ENCODE measurements at places on chromosomes 1 and 21.

DNA sequence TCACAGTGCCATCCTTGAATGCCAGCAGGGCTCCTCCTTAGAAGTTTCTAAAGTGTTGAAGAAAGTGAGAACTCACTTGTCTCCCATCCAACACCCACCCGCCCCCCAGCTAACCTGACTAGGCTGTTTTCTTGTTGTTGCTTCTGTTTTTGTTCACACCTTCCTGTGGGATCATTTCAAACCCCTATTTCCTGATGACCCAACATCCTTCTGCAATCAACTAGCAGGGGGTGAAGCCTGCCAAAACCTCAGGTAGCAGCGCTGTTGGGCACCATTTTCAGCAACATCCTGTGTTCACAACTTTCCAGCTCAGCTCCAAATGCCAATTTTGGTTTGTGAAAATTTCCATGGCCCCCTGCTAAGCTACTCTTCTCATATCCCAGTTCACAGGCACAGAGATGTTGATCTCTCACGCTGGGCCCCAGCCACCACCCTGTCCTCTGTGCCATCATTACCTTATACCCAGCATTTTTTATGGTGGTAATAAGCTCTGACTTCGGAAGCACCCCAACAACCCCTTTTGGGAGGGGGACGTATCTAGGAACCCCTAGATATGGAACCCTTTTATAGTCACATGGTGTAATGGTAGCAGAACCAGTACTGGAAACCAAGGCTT, 41.4 kb downstream of the CDC7 start:
- no peak for DNase-seq

- no peak for DNase-seq
Observed at GRCh38 chr21:45282283-45283034, 5.2 kb downstream of the POFUT2 start.

GRCh38 chr21:16794950-16795349, 717.9 kb upstream of the CXADR start:
- no peak for DNase-seq

DNA sequence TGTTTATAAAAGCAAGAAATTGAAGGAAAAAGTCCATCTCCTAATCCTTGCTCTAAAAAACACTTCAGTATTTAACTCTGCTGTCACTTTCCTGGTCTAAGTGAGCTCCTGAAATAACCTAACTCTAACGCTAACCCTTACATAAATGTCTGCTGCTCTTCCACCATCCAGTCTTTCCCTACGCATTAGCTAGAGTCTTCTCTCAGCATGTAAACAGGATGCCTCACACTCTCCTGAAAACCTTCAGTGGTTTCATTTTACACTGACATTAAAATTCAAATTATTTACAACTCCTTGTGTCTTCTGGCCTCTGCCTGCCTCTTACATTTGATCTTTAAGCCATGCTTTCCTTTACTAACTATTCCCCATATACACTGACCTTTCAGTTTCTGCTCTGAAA, 697.6 kb upstream of the CXADR start:
- DNase-seq, result no peak

- no peak for DNase-seq
Observed at GRCh38 chr1:205514211-205515142, 10.0 kb downstream of the CDK18 start.

DNA sequence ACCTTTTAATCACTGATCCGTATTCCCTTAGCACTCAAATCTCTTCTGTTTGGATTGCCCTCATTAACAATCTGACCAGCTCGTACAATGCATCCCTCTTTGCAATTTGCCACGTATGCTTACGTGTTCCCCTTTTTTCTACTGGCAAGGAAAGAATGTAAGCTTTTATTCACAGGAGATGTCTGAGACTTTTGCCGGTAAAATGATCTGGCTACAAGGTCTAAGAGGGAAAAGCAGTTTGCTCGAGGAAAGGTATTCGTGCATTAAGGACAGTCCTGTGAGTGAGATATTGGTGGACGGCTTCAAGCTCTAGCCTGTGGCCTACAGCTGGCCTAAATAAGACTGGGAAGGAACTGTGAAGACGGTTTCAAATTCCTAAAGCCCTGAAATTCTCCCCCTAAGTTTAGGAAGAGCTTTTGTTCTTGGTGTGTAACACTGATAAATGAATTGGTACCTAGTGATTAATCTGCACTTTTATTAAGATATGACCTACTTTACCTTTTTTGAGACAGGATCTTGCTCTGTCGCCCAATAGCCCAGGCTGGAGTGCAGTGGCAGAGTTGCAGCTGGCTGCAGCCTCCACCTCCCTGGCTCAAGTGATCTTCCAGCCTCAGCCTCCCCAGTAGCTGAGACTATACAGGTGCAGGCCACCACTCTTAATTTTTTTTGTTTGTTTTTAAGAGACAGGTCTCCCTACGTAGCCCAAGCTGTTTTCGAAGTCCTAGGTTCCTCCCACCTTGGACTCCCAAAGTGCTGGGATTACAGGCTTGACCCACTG, 895 bp upstream of the UBR4 start:
- no peak for DNase-seq

- no peak for DNase-seq
Observed at GRCh38 chr21:36783612-36784374, 84.9 kb downstream of the SIM2 start.

- DNase-seq, result no peak
Observed at GRCh38 chr1:85202092-85202863, 1.5 kb upstream of the SYDE2 start.

DNA sequence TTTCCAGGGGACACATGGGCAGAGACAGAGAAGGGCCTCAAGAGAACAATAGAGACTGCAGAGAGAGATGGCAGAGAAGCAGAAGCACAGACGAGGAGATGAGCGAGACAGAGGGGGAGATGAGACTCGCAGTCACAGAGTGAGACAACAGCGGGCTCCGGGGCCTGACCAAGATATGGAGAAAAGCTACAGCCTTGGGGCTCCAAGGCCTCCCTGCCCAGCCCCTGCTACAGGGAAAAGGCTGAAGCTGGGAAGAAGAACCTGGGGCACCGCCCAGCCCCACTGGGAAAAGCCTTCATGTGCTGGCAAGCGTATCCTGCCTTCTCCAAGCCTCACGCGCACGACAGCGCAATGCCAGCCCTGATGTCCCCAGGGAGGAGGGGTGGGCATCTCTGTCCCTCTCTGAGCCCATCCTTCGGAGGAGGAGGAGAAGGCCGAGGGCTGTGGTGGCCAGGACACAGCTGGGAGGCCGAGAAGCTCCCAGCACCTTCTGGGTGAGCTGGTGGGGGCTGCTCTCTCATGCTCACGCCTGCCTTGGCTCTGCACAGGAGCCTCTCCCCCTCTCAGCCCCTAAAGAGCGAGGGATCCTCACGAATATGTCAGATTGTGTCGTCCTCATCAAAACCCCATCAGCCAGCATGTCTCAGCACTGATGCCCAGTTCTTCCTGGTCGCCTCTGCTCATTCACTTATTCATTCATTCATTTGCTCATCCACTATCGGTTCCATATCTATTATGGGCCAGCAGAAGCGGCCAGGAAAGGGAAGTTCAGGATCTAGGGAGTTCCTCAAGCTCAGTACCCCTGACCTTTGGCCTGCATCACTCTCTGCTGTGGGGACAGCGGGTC, 56.6 kb downstream of the ACOT7 start:
- no peak for DNase-seq

- DNase-seq, result no peak
Observed at GRCh38 chr1:183195142-183195574, 9.1 kb downstream of the LAMC2 start.

DNA sequence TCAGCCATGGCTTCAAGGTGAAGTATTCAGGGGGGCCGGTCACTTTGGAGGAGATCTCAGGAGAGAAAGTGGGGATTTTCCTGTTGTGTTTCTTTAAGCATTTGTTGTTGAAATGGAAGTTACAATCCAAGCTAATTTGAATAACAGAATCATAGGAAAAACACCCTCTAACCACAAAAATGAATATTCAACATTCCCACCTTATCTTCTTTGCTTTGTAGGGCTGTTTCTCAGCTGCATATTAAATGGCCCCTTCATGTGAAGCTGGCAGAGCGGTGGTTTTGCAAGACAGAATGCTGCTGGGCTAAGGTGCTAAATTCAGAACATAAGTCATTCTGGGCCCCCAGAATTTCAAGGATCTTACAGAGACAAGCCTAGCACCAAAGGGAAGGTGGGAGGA, 279.0 kb downstream of the RRAGC start:
- no peak for DNase-seq

DNA sequence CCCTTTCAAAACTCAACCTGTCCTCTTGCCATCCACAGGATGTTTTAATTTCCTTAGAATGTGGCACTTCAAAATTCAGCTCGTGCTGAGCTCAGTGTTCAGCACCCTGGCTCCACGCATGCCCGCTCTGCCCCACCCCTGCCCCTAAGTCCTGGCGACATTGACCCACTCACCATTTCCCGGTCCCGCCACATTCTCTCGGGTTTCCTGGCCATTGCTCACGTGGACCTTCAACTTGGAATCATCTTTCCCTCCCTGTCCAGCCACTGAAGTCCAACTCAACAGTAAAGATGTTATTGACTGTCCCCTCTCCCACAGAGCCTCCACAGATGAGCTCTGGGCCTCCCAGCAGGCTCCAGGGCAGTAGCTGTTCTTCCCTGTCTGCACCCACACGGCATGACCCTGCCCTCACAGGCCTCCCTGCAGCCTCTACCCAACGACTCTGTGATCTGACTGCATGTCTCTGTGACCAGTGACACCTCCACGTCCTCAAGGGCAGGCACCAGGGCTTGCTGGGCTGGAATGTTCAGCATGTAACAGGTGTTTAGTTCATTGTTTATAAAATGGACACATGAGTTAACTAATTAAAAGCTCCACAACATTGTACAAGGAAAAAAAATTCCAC, 53.8 kb downstream of the ITPKB start:
- DNase-seq, result no peak

DNA sequence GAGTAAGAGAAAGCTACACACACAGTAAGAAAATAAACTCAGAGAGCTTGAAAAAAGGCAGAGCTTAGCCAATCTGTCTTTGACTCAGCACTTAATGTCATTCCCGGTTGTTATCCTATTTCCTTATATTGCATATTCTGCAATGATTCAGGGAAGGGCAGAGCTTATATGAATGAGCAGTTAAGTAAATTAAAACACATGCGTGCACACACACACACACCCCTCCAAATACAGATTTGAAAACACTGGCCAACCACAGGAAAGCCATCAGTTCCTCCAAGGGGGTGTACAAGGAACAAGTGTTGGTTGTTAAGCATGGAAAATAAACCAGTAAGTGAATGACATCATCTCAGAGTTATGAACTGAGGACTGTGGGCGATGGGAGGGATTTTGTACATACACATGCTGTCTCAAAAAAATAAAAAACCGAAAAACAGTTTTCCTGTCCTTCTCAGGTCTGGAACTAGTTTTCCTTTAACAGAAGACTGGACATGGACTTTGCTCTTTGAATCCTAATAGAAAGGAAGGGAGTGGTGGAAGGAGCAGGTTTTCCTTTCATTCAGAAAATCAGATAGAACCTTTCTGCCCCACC, 1.0 kb downstream of the IQGAP3 start:
- no peak for DNase-seq

GRCh38 chr1:164637461-164638375, 78.7 kb downstream of the PBX1 start:
- peak; percentile 48 for DNase-seq

GRCh38 chr1:24586970-24587820, 31.3 kb downstream of the NCMAP start:
- DNase-seq, result no peak

- no peak for DNase-seq
Observed at GRCh38 chr1:47755101-47755990, 241.8 kb downstream of the TRABD2B start.

GRCh38 chr1:51444096-51444495, 75.0 kb downstream of the EPS15 start:
- no peak for DNase-seq

- DNase-seq, result no peak
Observed at GRCh38 chr21:37647781-37648180, 268.5 kb downstream of the KCNJ6 start.
